ENCODE measurements at places on chromosomes 5 and 9. TPM values are rescaled to one million over a fixed set of nuclear protein-coding genes. Genes with fewer than 3 reads are reported as not detected.
A peak's percentile ranks its signal among the peaks of the same experiment; 100 is the strongest.

DNA sequence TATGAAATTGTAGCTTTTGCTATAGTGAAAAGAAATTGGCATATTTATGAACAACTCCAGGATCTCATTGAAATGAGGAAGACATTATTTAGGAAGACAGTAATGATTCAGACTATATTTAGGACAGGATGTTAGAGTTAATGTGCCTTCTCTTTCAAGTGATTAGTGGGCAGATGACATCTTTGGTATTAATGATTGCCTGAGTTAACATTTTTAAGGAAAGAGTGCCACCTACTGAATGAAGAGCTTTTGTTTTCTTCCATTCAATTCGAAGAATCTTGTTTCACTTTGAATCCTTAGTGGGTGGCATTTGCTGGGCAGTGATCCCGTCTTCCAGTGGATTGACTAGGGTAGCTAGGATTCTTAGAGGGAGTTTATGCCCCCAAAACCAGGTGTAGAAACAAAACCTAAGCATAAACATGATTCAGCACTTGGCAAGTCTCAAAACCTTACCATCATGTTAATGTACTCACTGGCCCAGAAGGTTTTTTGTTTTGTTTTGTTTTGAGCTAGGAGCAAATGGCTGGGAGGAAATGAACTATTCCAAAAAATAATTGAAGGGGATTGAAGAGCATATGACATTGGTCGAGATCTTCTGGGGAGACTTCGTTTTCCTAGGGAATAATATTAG, 23.2 kb downstream of the MAP3K1 start:
- DNase-seq = no peak

GRCh38 chr9:75953218-75953617, 62.7 kb downstream of the PCSK5 start:
- no peak for DNase-seq

Gene FCN2
- polyA plus RNA-seq = not detected

- no peak for DNase-seq
Measured at GRCh38 chr5:94694671-94695070, 76.2 kb downstream of the SLF1 start.

Gene ABO
- not detected for polyA plus RNA-seq

DNA sequence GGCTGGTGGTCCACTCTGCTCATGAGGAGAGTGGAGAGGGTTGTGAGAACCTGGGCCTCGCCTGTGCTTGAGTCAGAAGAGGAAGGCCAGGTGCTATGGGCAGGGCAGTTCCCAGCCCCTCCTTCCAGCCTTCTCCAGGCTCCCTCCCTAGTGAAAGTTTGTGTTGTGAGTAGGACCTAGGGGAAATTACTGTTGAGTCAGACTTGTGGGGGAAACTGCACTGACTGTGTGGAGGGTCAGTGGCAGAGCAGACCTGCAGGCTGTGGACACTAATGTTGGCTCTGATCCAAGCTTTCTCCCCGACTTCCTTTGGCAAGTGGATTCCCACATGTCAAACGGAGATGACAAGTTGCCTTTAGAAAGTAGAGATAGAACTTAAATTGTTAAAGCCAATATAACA, 102.6 kb downstream of the ARHGAP26 start:
- no peak for DNase-seq

Gene GHR
- polyA plus RNA-seq = not detected

DNA sequence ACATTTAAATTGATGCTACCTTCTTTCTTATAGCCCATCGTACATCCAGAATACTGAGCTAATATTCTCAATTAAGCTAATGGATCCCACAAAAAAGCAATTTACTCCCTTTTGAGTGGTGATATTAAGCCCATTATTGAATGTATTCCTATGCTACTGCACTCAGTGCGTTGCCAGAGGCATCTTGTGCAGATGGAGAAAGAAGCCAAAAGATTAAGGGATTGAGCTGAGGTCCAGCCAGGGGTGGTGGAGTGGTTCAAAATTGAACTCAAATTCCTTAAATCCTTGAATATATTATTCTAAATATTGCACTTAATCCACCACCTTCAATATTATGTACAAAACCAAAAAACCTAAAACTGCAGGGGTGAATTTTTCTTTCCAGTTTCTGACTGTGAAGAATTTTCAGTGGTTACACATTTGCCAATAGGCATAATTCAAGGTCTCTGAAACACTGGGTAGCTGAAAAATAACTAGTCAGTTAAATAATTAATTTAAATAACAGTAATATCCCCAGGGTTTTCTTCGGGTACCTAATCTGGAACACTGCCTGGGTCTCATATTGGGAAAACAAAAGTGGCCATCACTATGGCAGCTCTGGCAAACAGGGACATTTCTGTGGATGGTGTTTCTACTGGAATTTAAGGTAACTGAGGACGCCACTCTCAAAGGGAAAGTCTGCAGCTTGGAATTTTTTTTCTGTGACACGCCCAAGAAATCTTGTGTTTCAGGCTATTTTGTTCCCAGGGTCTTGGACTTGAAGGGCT, 6.2 kb upstream of the LIFR start:
- DNase-seq = no peak

Gene IL31RA
- polyA plus RNA-seq = not detected

GRCh38 chr9:19493876-19494275, 85.1 kb downstream of the ACER2 start:
- DNase-seq = no peak

GRCh38 chr9:120971938-120972337, 45.3 kb upstream of the TRAF1 start:
- DNase-seq = no peak

- DNase-seq = no peak
Measured at GRCh38 chr9:114757984-114758383, 47.9 kb downstream of the TNFSF15 start.

Gene MEIKIN
- not detected for polyA plus RNA-seq

Gene PCDHB5
- polyA plus RNA-seq = not detected

GRCh38 chr5:127022846-127023245, 7.5 kb downstream of the MARCHF3 start:
- DNase-seq = no peak

Gene KLF9
- polyA plus RNA-seq = 3.2 TPM

Gene FLT4
- polyA plus RNA-seq = 1.1 TPM

- DNase-seq = peak; percentile 78
Measured at GRCh38 chr9:120928483-120929228, 2.1 kb upstream of the TRAF1 start.

- DNase-seq = no peak
Measured at GRCh38 chr5:3886524-3887451, 291.2 kb downstream of the IRX1 start.

DNA sequence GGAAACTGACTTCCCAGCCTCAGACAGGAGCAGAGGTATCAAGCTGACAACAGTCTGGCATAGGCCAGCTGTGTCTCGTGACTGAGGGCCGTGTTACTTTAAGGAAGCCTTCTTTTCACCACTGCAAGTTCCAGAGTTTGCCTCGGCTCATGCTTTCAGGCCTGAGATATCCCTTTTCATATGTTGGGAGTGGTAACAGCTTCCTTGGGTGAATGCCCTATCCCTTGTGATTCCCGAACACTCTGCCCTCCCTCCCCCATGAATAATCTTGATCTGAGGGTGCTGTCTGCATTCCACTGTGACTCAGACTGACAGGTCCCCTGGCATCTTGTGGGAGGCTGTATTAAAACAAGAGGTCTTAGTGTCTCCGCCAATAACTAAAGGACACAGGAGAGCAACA, 49.7 kb upstream of the ARL15 start:
- DNase-seq = no peak

Gene RNF14
- polyA plus RNA-seq = 40.1 TPM

- no peak for DNase-seq
Measured at GRCh38 chr5:24045046-24045445, 537.6 kb downstream of the PRDM9 start.

Gene PPIC
- not detected for polyA plus RNA-seq

DNA sequence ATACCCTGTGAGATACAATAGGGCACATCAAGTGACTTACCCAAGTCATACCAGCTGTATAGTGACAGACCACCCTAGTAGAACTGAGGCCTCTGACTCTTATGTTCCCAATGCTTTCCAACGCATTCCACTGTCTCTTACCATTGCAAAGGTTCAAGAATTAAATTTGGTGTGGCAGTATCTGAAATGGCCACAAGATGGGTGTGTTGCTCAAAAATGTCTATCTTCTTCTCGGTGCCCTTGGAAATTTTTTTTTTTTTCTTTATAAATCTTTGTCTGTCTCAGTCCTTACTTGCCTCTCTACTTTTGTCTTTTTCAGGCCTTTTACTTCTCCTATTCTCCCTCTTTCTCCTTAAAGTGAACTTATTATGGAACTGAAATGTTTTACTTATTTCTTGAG, 48.4 kb downstream of the GPR21 start:
- DNase-seq = peak; percentile 4

DNA sequence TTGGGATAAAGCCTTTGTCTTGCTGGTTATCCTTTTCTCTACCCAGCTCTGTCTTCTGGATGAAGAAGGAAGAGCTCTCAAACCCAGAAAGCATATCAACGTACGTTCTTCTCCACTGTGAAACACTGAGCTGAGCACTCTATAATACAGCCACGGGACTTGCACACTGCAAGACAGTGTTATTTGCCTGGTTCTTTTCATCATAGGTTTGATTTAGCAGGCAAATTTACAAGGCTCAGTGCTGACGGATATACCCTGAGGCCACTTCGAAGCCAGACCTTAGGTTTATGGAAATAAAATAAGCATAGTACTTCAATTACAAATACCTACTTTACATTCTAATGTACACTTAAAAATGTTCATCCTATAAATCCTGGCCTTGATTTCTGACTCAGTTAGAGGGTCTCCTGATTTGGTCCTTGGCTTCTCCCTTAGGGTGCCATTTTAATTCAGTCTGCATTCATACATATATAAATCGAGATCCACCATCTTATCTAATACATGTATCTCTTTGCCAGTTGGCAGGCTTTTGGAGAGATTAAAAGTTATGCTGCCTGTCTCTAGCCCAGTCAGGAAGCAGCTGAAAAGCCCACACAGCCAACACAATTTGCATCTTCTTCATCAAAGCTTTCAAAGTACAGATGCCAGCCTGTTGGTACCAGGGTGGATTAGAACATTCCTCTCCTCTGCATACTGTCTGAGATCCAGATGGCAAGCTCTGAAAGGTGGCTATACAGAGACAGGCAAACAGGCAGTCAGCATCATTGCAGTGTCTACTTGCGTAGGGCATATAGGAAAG, 194.4 kb downstream of the DEPDC1B start:
- DNase-seq = no peak

Gene SPZ1
- not detected for polyA plus RNA-seq

Gene UBQLN1
- 65.4 TPM for polyA plus RNA-seq

- no peak for DNase-seq
Measured at GRCh38 chr9:114864471-114864870, 58.6 kb upstream of the TNFSF15 start.

Gene IFNK
- polyA plus RNA-seq = not detected

DNA sequence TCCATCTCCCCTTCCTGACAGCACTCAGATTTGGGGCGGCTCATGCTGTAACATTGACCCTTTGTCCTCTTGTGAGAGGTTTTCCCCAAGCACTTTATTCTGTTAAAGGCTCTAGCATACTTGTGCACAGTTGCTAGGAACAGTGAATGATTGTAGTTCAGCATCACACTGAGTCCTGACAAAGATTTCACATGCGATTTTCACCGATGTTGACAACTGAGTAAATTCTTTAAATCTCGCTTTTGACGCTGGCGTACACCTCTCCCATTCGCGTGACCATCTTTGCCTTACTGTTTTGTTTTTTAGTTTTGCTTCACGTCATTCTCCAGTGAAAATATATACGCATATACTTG, 780 bp downstream of the CDC37L1 start:
- no peak for DNase-seq

- no peak for DNase-seq
Measured at GRCh38 chr5:73426034-73426433, 22.5 kb downstream of the FOXD1 start.

GRCh38 chr9:134348404-134349155, 22.3 kb downstream of the RXRA start:
- DNase-seq = no peak

Gene ADAMTSL1
- not detected for polyA plus RNA-seq

- DNase-seq = no peak
Measured at GRCh38 chr5:74596927-74597326, 43.6 kb downstream of the ENC1 start.

Gene MAMDC4
- polyA plus RNA-seq = not detected

GRCh38 chr5:52754051-52754450, 33.7 kb upstream of the ITGA1 start:
- DNase-seq = no peak

DNA sequence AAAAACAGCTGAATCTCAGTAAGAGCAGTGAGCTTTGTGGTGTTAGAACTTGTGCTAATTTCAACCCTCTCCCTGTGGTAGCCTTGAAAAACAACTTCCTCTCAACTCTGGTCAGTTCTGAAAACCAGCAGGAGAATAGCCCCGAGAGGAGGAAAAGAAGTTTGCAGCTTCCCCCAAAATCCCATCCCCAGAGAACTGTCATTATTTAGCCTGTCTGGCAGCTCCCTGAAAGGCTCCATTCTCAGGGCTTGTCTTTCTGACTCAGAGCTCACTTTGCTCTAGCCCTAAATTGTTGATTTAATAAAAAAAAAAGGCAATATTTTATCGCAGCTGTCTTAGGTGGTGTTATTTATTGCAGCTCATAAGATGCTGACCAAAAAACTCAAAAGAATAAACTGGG, 11.4 kb upstream of the SLC45A2 start:
- DNase-seq = no peak

DNA sequence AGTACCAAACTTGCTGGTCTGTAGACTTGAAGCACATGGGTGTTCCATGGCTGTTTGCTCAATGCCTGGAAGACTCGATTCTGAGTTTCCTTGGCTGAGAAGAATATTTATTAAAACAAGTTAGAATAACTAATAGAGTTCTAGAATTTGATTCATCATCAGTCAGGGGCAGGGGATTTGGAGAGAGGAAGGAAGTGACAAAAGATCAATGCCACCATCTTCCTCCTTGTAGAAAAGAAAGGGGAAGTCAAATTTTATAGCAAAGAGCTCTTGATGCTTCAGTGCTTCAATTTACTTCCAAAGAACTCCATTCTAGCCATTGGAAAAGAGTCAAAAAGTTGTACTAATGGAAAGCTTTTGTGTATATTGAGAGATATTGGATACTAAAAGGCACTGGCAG, 236.3 kb downstream of the MCTP1 start:
- no peak for DNase-seq

DNA sequence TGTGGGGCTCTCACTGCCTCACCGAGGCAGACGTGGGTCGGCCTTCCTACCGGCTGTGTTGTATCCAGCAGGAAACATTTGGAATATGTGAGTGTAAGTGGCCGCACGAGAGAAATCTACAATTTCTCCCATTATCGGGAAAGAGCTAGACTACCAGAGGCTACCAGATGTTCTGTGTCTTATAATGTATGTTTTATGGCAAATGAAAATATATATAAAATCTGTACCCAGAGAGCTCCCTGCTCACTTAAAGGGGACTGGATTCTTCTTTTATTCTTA, 69.5 kb upstream of the PITX1 start:
- DNase-seq = no peak

- no peak for DNase-seq
Measured at GRCh38 chr5:21823588-21823987, 1029.6 kb downstream of the CDH12 start.

GRCh38 chr9:93884808-93885207, 70.3 kb downstream of the BARX1 start:
- no peak for DNase-seq

Data from naive thymus-derived CD8-positive, alpha-beta T cell (primary cell).